KG1 (cell line): ENCODE measurements at places on chromosomes 1 and 21.

- no peak for DNase-seq
Measured at GRCh38 chr1:51790385-51790784, 88.1 kb downstream of the NRDC start.

GRCh38 chr21:24205319-24205718, 1402.0 kb downstream of the MRPL39 start:
- DNase-seq: no peak

GRCh38 chr1:84078108-84078841, 65.8 kb upstream of the PRKACB start:
- DNase-seq: no peak

DNA sequence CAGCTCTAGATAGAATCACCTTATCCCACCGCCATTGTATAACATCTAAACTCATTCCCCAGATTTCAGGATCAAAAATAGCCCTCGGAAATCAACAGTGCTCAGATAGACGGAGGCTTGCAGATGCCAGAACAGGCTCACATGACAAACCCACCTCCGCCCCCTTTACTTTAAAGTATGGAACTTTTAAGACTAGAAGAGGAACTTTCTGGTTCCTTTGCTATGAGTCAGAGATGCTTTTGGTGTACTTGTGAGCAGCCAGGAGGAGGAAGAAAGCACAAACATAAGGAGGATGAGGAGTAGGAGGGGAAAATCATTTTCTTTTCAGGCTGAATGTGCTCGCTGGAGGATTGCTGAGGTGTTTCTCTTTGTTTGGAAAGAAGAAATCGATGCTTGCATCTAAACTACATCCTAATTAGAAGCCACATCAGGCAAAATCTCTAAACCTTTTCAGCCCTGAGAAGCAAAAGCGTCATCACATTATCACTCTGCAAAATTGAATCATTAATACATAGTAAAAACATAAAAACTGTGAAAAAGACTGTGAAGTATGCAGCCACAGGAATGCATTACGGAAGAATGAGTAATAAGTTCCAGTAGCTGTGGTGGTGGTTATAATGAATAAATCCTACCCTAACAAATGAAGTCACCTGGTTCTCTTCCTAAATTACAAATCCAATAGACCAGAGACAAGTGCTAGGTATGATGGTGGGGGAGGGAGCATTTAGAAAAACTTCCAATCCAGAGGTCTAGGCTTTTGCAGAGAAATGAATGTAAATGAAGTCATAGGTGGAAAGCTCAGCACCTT, 251.3 kb downstream of the KCNH1 start:
- DNase-seq: no peak

- no peak for DNase-seq
Measured at GRCh38 chr1:7043719-7044535, 258.7 kb downstream of the CAMTA1 start.
